B cell (primary cell): ENCODE measurements at places on chromosomes 1 and 21. TPM values are rescaled to one million over a fixed set of nuclear protein-coding genes. Genes with fewer than 3 reads are reported as not detected.

CATSPERE gene
- 2.4 and 3.1 TPM in 2 replicates for total RNA-seq

OR2AJ1 gene
- total RNA-seq, result not detected in 2 replicates

PCSK9 gene
- not detected in 2 replicates for total RNA-seq

GIPC2 gene
- not detected in 2 replicates for total RNA-seq

EIF4G3 gene
- total RNA-seq, result 76.0 and 80.9 TPM in 2 replicates

NMNAT2 gene
- total RNA-seq, result not detected in 2 replicates

IL20 gene
- not detected in 2 replicates for total RNA-seq

EFNA1 gene
- total RNA-seq, result 0.56 TPM in 1 of 2 replicates, not detected in the other

OR6N1 gene
- not detected in 2 replicates for total RNA-seq

CHML gene
- total RNA-seq, result 31.5 and 34.0 TPM in 2 replicates

HFM1 gene
- total RNA-seq, result 0.51 TPM in 1 of 2 replicates, not detected in the other

SPATA45 gene
- 0.64 TPM in 1 of 2 replicates, not detected in the other for total RNA-seq

CADM3 gene
- total RNA-seq, result 0.32 and 0.39 TPM in 2 replicates

GCSAML gene
- not detected in 2 replicates for total RNA-seq

LCE1A gene
- not detected in 2 replicates for total RNA-seq
